ENCODE measurements at places on chromosomes 13 and 19.

- no peak for DNase-seq
These were observed 16.1 kb upstream of the SIGLEC6 start for GRCh38 chr19:51547397-51548212.

DNA sequence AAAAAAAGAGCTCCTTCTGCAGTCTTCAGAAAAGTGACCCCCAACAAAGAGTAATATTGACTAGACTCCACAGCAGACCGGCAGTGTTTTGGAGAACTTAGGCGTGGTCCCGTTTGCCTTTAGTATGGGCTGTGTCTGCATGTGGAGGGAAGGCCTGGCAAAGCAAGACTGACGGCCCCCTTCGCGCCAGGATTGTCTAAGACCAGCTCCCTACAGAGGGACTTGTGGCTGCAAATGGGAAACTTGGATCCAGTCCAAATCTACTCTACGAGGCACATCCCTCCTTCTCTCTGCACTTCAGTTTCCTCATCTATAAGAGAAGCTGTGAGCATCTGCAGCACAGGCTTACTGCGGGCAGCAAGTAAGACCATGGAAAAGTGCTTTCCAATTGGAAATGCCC is 350.0 kb downstream of the ZNF536 start:
- DNase-seq, result no peak

DNA sequence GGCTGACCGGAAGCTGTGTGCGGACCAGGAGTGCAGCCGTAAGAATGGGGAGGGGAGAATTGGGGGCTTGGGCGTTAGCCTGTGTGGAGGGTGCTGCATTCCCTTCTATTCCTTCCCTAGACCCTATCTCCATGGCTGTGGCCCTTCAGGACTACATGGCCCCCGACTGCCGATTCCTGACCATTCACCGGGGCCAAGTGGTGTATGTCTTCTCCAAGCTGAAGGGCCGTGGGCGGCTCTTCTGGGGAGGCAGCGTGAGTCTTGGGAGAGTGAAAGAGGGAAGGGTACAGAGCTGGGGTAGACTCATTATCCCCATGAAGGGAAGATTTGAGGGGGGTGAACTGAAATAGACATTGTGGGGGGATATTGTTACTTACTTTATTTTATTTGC is 306 bp downstream of the MIA start:
- no peak for DNase-seq

DNA sequence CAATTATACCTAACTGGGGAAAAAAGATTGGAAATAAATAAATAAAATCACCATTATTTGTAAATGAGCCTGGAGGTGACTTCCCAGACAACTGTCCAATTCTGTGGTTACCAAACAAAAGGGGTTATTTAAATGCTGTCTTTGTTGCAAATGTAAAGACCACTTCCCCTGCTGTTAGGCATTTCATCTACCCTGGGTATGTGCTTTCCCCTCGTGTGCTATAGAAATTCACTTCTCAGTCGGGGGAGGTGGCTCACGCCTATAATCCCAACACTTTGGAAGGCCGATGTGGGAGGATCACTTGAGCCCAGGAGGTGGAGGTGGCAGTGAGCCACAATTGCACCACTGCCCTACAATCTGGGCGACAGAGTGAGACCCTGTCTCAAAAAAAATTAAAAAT is 101.9 kb upstream of the AKAP11 start:
- no peak for DNase-seq

GRCh38 chr13:73773168-73773549 is 361.0 kb downstream of the KLF12 start:
- no peak for DNase-seq

GRCh38 chr13:91115776-91116175 is 231.7 kb upstream of the MIR17HG start:
- DNase-seq, result no peak

Measured in T-helper 9 cell (primary cell).